ENCODE measurements at places on chromosomes 5 and 9.

DNA sequence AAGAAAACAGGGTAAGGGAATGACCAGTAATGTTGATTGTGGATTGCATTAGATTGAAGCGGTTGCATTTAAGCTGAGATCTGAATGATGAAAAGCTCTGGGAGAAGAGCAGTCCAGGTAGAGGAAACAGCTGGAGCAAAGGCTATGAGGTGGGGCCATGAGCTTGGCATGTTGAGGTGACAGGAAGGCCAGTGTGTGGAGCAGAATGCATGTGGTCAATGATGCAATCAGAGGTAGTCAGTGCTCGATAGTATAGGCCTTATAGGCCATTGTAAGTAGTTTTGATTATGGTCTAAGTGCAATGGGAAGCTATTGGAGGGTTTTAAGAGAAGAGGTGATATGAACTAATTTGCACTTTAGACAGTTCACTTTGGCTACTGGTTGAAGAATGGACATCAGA lies 270.4 kb downstream of the ARHGAP26 start:
- peaks cover 4% of the 10 kb centered on the region for H3K4me1 ChIP-seq
- no peak for DNase-seq
- no peak overlapping the region for H3K4me3 ChIP-seq
- H3K27me3 ChIP-seq = no peaks in the 10 kb centered on the region

DNA sequence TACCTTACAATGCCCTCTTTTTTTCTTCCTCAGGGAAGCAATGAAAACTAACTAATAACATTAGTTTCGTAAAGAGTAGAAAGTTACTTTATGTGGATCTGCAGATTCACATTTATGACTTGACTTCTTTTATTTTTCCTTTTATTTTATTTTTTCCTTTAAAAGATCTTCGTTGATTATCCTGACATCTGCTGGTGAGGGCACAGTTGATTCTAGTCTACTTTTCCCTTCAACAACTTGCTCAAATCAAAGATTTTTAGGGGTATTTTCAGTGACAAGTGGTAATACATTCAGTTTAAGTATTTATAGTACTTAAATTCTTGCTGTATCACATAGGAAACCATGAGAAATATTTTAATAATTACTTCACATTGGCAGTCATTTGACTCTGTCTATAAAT lies 4.9 kb downstream of the EDIL3 start:
- no peak overlapping the region for H3K27ac ChIP-seq
- no peak overlapping the region for H3K4me3 ChIP-seq
- H3K27me3 ChIP-seq = no peaks in the 10 kb centered on the region
- peak; percentile 56 for DNase-seq
- no peaks in the 10 kb centered on the region for H3K36me3 ChIP-seq

DNA sequence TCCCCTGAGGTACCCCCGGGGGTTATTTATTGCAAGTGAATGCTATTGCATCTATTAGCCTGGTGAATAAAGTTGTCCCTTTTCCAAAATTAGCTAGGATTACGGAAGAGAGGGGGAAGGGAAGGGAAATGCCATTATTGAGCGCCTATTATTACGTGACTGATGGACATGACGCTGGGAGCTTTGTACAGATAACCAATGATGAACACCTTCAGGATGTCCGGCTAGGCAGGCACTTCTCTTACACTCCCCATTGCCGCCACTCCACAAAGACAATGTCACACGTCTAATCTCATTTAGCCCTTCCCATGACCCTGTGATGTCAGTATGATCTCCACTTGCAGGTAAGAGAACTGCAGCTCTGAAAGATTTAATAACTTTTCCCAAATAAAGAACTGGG lies 9.4 kb downstream of the GABRP start:
- H3K4me3 ChIP-seq = no peak overlapping the region
- H3K36me3 ChIP-seq = no peaks in the 10 kb centered on the region
- DNase-seq = no peak
- H3K27ac ChIP-seq = no peak overlapping the region
- H3K4me1 ChIP-seq = no peaks in the 10 kb centered on the region

GRCh38 chr5:40165789-40166728 lies 513.7 kb upstream of the PTGER4 start:
- H3K27me3 ChIP-seq = no peaks in the 10 kb centered on the region
- no peak overlapping the region for H3K4me3 ChIP-seq
- H3K36me3 ChIP-seq = no peaks in the 10 kb centered on the region
- DNase-seq = peak; percentile 19

DNA sequence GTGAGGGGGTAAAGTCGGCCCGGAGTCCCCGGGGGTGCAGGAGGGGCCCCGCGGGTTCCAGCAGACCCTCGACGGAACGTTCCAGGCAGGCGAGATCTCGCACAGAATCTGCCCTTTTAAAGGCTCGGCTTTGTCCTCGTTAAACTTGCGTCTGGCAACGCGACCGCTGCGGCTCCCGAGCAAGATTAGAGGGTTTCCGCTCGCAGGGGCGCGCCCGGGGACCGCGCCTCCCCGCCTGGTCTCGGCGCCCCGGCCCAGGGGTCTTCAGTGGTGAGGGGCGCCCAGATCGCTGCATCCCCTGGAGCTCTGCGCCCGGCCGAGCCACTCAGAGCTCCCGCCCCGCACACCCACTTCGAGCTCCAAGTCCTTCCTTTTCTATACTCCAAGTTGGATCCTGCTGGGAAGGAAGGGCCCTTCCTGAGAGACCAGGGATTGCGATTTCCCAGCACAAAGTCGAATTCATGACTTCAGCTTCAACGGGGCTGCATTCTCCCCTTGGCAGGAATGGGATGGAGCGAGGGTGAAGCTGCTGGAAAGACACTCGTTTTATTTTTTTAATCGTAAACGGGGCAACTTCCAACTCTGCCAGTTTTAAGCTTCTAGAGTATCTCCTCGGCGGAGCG lies 11.3 kb downstream of the PROP1 start:
- no peaks in the 10 kb centered on the region for H3K4me1 ChIP-seq
- H3K36me3 ChIP-seq = no peaks in the 10 kb centered on the region
- peaks cover 34% of the 10 kb centered on the region for H3K27me3 ChIP-seq
- no peak for DNase-seq

All from IMR-90 (cell line).